A172 (cell line): ENCODE measurements at places on chromosomes 6 and 20. TPM values are rescaled to one million over a fixed set of nuclear protein-coding genes. Genes with fewer than 3 reads are reported as not detected.

- DNase-seq: no peak
Measured at GRCh38 chr6:138229072-138229471, 10.8 kb upstream of the PBOV1 start.

GRCh38 chr6:4727671-4728435 lies 48.4 kb upstream of the CDYL start:
- DNase-seq: peak; percentile 41

DNA sequence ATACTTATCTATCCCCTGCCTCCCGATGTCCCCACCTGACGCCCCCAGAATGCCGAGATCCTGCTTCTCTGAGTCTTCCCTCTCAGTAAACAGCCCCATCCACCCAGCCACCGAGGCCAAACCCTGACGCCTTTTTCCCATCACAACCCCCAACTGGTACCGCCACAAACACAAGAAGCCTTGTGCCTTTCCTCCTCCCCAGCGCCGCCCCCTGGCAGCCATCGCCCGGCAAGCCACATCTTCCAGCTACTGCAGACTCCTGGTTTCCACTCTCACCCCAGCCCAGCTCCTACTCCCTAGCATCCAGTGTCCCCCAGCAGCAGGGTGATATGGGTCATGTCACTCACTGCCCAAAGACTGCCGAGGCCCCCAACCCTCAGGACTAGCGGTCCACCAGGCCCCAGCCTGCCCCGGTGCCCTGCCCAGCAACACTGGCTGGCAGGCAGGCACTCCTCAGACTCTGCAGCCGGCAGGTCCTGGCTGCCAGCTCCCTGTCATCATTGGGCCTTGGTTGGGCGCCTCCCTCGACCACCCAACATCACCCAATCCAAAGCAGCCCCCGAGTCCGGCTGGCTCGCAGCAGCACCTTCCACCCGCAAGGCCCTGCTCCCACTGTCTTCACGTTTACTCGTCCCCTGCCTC lies 11.2 kb downstream of the TCFL5 start:
- DNase-seq: no peak

GRCh38 chr6:157946865-157947532 lies 34.7 kb upstream of the SYNJ2 start:
- no peak for DNase-seq

- peak; percentile 29 for DNase-seq
Measured at GRCh38 chr6:37303891-37304503, 46.1 kb upstream of the TMEM217 start.

GRCh38 chr20:16975682-16976081 lies 227.5 kb downstream of the OTOR start:
- DNase-seq: no peak

- DNase-seq: no peak
Measured at GRCh38 chr6:33373960-33374910, 17.4 kb upstream of the KIFC1 start.

GRCh38 chr6:3265671-3266070 lies 6.9 kb downstream of the PSMG4 start:
- no peak for DNase-seq

- peak; percentile 61 for DNase-seq
Measured at GRCh38 chr6:162999575-163000285, 272.0 kb downstream of the PACRG start.

- no peak for DNase-seq
Measured at GRCh38 chr6:98092331-98092730, 742.0 kb upstream of the POU3F2 start.

- DNase-seq: no peak
Measured at GRCh38 chr6:75113446-75113845, 92.4 kb downstream of the COL12A1 start.

DNA sequence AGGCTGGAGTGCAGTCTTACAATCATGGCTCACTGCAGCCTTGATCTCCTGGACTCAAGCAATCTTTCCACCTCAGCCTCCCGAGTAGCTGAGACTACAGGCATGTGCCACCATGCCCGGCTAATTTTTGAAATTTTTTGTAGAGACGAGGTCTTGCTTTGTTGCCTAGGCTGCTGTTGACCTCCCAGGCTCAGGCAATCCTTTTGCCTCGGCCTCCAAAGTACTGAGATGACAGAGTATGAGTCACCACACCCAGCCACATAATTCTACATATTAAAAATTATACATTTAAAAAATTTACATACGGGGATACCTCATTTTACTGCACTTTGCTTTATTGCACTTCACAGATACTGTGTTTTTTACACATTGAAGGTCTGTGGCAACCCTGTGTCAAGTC lies 115.1 kb downstream of the MAN1A1 start:
- DNase-seq: no peak

DNA sequence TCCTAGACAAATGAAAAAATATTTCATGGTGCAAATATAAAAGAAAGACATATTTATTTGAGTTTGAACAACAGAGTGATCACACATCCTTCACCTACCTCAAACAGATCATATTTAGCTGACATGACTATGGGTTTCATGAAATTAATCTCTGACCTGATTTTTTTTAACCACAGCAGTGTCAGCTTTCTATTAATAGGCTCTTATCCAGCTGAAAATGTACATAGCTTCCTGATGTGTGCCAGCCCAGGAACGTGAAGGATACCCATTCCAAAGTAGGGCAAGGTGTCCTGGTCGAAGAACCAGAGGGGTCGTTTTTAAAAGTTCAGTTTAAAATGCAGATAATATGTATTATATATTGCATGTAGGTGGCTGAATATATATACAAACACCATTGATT lies 19.8 kb downstream of the TRDN start:
- DNase-seq: no peak

DNA sequence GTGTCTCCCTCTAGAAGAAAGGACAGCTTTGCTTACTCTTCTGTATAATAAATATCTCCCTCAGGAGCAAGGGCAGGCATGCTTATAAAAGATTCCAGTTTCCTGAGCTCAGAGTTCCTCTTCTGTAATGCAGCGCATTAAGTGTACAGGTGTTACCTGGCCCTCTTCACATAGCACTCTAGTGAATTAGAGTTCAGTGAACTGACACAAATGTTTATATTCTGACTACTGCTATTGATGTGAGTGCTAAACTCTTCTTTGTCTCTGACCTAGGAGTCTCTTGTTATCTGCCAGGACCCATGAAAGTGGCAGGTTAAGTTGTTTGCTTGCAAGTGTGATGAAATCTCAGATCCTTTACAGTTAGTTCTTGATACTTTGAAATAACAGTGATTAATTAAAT lies 33.5 kb downstream of the CYB5R4 start:
- no peak for DNase-seq

- DNase-seq: no peak
Measured at GRCh38 chr20:13485576-13485975, 153.2 kb downstream of the TASP1 start.

GRCh38 chr6:151027936-151028838 lies 162.7 kb downstream of the MTHFD1L start:
- no peak for DNase-seq

GRCh38 chr6:11978169-11978987 lies 33.7 kb upstream of the HIVEP1 start:
- no peak for DNase-seq

DNA sequence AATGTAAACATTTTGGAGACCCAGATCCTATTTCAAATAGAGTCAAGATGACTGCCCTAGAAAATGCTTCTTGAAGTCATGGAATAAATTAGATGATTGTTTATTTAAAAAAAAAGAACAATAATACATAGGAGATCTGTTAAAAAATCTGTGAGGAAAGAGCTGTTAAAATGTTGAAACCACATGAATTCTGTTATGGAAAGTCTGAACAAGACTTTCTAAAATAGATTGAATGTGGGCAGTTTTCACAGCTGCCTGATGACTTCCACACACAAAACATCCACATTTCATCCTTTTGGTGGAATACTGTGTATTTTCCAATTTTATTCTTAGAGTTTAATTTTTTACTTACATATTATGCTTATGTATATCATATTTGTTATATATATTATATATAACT lies 186.1 kb downstream of the LAMA2 start:
- no peak for DNase-seq

- no peak for DNase-seq
Measured at GRCh38 chr6:132998418-132998817, 184.0 kb downstream of the RPS12 start.

DNA sequence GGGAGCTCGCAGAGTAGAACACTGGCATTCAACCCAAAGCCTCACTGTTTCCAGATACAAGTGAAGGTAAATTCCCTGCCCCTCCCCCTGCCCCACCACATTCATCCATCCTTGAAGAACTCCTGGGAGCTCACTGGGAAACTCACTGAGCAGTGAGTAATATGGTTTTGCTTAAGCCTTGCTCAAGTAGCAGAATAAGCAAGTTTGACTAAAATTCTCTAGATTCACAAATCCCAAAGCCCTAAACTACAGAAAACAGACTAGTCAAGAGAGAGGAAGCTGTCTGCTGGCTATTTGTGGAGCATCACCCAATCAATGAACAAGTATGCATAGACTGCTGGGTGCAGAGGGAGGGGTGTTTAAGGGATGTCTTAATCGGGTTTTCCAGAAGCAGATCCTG lies 82.1 kb downstream of the UNC5CL start:
- DNase-seq: peak; percentile 18

GRCh38 chr6:88114838-88115237 lies 51.3 kb downstream of the CNR1 start:
- DNase-seq: no peak

DNA sequence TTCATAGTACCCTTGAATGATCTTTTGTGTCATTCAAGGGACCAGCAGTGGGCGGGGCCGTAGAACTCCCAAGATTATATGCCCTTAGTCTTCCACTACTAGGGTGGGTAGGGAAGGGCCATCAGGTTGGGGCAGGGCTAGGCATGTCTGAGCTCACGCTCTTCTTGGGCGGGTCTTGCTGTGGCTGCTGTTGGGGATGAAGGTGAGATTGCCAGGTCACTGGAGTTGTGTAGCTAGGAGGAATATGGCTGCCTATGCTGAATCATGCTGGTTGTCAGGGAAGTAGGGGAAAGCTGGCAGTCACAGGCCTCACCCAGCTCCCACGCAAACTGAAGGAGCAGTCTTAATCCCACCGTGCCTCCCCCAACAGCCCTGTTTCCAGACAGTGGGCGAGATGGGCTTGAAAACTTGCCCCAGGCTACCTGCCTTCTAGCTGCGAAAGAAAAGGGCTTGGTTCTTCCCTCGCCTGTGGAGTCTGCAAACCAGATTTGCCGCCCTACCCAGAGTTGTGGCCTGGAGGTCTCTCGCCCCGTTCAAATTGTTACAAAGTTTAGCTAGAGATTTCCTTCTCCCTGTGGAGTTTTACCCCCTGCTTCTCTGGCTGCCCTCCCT lies 76.4 kb upstream of the ADGRF4 start:
- DNase-seq: no peak

- DNase-seq: no peak
Measured at GRCh38 chr6:170288091-170288631, 2.7 kb downstream of the DLL1 start.

DNA sequence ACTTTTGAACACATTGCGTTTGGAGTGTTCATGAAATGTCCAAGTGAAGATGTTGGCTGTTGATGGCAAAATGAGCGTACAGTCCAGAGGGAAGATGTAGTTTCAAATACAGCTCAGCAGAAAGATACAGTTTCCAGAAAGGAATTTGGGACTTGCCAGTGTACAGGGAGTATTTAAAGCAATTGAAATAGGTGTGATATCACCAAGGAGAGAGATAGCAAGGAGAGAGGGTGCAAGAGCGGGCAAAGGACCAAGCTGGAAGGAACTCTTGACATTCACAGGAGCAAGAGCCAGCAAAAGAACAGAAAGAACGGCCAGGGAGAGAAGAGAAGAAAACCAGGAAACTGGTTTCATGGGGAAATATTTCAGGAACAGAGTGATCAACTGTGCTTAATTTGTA lies 47.8 kb downstream of the CARMIL1 start:
- DNase-seq: no peak

GRCh38 chr6:170250455-170250854 lies 40.4 kb downstream of the DLL1 start:
- no peak for DNase-seq

DNA sequence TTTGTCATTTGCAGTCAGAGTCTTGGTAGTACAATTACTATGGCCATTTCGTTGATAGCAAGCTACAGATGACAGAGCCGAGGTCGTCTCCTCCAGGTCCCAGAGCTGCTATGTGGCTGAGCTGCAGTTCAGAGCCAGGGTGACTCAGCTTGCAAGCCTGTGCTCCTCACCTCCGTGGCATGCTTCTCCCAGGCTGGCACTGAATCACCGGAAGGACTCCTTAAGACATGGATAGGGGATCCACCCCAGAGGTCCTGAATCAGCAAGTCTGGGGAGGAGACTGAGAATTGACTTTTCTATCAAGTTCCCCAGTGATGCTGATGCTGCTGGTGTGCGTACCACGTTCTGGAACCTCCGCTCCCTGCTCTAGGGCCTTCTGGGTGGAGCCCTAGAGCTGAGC lies 291.2 kb downstream of the CDH26 start:
- peak; percentile 96 for DNase-seq

GRCh38 chr20:39592371-39592770 lies 630.2 kb downstream of the DHX35 start:
- DNase-seq: no peak

DNA sequence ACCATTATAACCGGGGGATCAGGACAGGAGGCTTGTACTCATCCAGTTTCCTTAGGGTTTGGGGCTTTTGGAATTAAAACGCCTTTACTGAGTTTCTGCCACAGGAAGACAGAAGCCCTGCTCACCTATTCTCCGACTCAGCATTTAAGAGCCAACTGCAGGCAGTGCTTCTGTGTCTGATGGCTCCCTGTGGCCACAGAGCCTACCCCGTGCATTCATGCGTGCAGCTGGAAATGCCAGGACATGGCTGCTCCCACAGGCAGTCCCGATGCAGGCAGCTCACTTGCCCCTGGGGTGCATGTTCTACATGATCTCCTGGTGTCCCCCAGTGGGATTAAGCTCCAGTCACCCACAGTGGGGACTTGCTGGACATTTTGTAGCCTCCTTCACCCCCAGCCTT lies 22.2 kb downstream of the ZNF831 start:
- no peak for DNase-seq

DNA sequence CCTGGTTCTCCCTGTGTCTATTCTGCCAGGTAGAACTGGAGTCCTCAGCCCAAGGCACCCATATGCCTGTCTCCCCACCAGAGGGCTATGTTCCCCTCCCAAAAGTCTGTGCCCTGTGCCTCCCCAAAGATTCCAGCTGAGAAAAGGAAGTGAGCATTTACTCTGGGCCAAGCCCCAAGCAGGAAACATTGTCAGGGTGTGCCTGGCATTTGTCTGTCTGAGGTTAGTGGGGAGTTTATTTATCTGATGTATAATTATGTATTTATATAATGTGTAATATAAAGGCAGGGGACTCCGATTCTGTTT lies 5.6 kb downstream of the GDF5 start:
- no peak for DNase-seq

- peak; percentile 47 for DNase-seq
Measured at GRCh38 chr20:36606158-36607066, 833 bp downstream of the RAB5IF start.

The TSBP1 gene
- not detected in 2 replicates for total RNA-seq

The PRELID3B gene
- total RNA-seq: 152 and 196 TPM in 2 replicates

The GTF3C6 gene
- total RNA-seq: 128 and 230 TPM in 2 replicates

The VNN1 gene
- 0.31 and 0.71 TPM in 2 replicates for total RNA-seq

The PABPC1L gene
- 6.0 and 9.1 TPM in 2 replicates for total RNA-seq

The GGT7 gene
- total RNA-seq: 0.26 and 0.55 TPM in 2 replicates

The ECI2 gene
- total RNA-seq: 163 and 235 TPM in 2 replicates

The BMP2 gene
- not detected in 2 replicates for total RNA-seq

The MAFB gene
- total RNA-seq: 0.36 and 0.62 TPM in 2 replicates

The ZNF334 gene
- 0.12 TPM in 1 of 2 replicates, not detected in the other for total RNA-seq

The KIAA1586 gene
- total RNA-seq: 17.0 and 19.1 TPM in 2 replicates
